Caudate nucleus (tissue), 63 donors: ENCODE measurements at places on chromosomes 4 and X.

DNA sequence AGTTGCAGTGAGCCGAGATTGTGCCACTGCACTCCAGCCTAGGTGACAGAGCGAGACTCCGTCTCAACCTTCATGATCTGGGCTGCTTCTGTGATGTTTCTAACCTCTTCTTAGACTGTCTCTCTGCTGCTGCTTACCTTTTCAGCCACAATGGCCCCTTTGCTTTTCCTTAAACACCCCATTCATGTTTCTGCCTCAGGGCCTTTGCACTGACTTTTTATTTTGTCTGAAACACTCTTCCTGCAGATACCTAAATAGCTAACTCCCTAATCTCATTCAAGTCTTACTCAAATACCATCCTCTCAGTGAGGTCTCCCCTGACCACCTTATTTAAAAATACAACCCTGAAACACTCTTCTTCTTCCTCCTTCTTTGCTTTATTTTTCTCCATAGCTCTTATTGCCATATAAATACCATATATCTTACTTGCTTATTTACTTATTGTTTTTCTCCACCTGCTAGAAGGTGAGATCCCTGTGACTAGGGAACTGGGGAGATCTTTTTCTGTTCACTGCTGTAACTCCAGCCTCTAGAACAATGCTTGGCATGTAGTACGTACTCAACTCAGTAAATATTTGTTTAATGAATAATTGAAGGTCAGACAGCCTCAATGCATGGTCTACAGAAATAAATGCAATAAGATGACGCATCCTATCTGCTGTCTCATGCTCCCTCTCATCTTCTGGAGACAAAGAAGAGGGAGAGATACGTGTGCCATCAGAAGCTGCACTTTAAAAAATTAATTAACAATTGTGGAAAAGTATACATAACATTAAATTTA is 43.8 kb upstream of the SETD7 start:
- no peak for DNase-seq

- no peak for DNase-seq
These were observed 116.3 kb downstream of the EFNB1 start for GRCh38 chrX:68945081-68945602.

DNA sequence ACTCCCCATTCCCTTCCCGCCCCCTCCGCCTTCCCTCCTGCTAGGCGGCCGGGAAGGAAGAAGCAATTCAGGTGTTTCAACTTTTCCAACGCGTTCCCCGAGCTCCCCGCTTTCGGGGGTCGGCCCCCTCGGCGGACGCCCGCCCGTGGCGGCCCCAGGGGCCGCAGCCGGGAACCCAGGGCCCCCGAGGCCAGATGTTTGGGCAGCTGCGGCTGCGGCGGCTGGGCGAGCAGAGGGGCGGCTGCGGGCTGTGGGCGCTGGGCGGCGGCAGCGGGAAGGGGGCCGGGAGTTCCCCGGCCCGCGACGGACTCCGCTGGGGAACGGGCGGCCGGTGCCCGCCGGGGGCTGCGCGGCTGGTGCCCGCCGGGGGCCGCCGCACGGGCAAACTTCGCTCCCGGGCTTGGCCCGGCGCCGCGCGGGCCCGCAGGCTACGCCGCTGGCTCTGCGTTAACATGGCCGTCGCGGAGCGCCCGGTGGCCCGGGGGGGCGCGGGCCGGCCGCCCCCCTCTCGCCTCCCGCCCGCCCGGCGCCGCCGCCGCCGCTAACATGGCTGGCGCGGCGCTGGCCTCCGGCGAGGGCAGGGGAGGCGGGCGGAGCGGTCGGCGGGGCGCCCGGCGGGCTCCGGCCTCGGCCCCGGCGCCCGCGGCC is 510 bp downstream of the HMGB3 start:
- DNase-seq: no peak

DNA sequence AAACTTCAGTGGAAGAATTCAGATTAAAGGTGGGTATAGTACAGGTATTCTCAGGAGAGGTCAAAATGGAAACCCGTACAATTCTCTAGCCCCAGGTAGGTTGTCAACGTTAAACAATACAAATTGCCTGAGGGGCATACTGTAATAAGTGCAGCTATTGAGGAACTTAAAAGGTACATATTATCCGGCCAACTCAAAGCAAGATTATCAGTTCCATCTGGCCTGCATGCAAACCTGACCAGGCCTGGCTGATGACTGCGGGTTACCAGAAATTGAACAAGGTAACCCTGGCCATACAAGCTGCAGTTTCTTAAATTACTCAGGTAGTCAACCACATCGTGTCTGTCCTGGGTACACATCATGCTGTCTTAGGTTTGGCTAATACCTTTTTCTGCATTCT is 12.3 kb upstream of the ZNF630 start:
- no peak for DNase-seq

DNA sequence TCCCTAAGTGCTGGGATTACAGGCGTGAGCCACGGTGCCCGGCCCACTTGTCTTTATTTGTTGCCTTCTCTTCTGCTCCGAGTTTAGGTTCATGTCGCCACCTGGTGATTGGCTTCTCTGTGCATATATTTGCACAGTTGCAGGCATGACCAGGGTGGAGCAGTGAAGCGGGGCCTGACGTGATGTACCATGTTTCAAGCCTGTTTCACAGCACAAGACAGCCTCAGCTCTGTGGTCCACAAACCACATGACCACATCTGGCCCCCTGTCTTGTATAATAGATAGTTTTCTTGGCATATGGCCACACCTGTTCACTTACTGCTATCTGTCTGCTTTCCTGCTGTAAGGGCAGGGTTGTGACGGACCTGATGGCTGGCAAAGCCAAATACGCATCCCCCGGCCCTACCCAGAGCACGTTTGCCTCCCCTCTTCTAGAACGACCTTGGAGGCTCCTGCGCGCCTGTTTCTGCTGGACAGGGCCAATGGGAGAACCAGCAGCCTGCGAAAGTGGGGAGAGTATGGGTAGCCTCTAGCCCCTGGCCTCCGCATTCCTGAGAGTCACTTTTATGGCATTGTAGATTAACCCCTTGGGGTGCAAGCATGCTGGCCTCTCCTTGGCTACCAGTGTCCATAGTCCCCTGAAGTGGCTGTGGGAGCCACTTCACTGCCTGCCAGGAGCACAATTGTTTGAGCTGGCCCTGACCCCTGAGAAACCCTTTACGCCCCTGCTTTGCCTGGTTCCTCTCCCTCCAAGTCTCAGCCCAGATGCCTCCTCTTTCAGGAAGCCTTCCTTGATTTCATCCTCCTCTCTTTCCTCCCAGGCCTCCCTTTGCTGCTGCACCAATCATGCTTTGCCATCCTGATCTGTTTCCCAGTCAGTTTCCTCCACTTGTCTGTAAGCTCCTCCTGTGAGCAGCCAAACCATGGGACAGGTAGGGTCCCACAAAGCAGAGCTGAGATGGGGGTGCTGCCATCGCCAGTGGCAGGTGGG is 6.0 kb upstream of the SH3TC1 start:
- no peak for DNase-seq

DNA sequence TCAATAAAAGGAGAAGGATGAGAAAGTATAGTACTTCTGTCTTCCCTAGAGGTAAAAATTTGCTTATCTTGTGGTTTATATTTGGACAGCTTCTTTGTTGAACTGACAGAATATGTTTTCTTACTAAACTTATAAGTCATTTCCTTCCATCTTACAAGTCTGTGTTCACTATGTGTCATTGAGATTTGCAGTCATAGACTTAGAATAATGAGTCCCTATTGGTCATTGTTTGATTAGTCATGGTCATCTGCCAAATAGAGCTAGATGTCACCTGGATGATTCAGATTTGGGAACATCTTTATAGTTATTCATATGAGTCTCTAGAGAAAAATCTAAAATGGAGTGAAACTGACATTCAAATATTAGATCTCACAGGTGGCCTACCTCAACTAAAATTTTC is 51.5 kb downstream of the SPATA18 start:
- DNase-seq: no peak

- peak; percentile 3 for DNase-seq
These were observed 176.2 kb upstream of the CXorf66 start for GRCh38 chrX:140141444-140142029.

DNA sequence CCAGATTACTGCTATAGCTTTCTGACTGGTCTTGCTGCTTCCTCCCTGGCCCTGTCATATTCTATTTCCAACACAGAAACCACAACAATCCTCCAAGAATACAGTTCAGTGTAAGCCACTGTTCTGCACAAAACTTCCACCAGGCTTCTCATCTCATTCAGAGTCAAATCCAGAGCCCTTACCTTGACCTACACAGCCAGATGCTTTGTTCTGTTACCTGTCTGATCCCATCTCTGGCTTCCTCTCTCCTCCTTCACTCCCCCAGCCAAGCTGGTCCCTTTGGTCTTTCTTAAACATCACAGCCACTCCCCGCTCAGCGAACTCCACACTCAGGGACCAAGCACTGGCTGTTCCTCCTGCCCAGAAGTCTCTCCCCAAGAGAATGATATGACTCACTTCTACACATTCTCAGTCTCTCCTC is 84.8 kb upstream of the BMP2K start:
- DNase-seq: no peak

GRCh38 chrX:111386615-111387233 is 25.3 kb downstream of the DCX start:
- no peak for DNase-seq

DNA sequence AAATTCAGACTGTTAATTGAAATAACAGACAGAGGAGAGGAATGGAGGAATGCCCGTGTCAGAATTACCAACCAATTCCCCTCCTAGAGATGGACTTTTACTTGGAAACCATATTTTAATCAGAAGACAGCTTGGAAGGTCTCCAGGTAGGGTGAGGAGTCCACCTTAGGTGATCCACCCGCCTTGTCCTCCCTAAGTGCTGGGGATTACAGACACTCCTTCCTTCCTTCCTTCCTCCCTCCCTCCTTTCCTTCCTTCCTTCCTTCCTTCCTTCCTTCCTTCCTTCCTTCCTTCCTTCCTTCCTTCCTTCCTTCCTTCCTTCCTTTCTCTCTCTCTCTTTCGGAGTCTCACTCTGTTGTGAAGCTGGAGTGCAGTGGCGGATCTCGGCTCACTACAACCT is 328.0 kb downstream of the RAPGEF2 start:
- no peak for DNase-seq

- no peak for DNase-seq
These were observed 18.3 kb downstream of the CXCR3 start for GRCh38 chrX:71599965-71600364.

GRCh38 chrX:12948495-12948894 is 26.4 kb upstream of the TMSB4X start:
- DNase-seq: no peak

DNA sequence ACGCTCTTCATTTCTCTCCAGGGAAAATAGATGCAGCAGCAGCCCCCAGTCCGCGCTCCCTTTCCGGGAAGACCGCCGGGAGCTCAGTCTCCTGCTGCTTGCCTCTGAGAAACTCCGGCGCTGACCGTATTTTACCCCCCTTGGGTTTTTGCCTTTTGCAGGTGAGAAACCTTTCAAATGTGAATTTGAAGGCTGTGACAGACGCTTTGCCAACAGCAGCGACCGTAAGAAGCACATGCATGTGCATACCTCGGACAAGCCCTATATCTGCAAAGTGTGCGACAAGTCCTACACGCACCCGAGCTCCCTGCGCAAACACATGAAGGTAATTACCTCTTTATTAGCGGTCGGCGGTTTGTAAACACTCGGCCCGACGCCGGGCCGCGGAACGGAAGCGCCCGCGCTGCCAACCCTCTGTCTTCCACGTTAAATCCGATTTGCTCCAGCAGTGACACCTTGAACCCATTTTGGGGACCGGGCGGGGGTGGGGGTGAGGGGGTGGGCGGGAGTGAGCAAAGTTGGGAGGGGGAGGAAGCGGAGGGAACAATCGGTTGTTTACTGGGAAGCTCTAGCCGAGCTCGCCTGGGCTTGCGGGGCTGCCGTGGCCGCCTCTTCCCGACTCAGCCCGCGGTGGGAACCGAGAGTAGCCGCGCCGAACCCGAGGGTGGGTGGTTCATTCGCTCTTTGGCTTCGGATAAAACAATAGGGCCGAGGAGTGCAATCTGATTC is 3.0 kb downstream of the ZIC3 start:
- no peak for DNase-seq

DNA sequence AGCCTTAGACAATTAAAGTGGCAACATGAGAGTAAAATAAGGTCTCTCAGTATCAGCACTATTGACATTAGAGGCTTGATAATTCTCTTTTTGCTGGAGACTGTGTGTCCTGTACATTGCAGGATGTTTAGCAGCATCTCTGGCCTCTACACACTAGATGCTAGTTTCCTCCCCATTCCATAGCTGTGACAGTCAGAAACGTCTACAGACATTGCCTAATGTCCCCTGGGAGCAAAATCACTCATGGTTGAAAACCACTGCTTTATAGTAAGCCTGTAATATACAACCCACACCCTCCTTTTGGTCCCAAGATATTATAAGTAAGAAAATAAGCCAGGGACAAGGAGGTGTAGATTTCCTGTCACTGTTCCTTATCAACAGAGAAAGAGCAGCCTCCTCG is 166.0 kb downstream of the FRMPD4 start:
- no peak for DNase-seq

DNA sequence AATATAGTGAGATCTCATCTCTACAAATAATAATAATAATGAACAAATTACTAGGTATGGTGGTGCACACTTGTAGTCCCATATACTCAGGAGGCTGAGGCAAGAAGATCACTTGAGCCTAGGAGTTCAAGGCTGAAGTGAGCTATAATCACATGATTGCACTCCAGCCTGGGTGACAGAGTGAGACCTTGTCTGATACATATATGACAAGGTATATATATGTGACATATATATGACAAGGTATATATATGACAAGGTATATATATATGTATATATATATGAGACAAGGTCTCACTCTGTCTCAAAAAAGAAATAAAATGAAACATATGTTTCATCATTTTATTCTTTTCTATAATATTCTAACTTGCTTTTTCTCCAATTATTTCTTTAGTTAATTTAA is 278.1 kb upstream of the TET2 start:
- DNase-seq: no peak

DNA sequence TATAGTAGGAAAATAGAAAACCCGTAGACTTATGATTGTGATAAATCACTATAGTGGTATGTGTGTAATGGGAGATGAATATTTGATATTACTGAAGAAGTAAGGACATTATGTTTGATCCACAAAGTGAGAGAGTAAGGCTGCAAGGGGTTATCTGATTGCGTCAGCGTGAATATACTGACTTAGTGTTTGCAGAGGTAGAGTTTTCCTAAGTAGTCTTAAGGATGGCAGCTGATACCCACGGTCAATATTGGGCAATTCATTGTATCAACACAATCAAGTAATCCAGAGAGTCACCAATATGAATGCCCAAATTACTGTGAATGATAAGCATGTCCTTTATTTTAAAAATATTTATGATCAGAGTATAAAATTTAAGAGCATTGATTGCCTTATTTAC is 83.7 kb downstream of the SPOCK3 start:
- DNase-seq: no peak
